ENCODE measurements at places on chromosomes 12 and 14. TPM values are rescaled to one million over a fixed set of nuclear protein-coding genes. Genes with fewer than 3 reads are reported as not detected.

Gene GUCY2C
- total RNA-seq: 0.12 TPM

Gene LGALS3
- 274 TPM for total RNA-seq

Gene TSHR
- total RNA-seq: 0.87 TPM

Gene FICD
- 10.0 TPM for total RNA-seq

Gene ACRBP
- total RNA-seq: 241 TPM

Gene SNX6
- 123 TPM for total RNA-seq

Gene CLEC14A
- total RNA-seq: 7.9 TPM

Gene CLEC1B
- total RNA-seq: 0.63 TPM

GRCh38 chr14:61841145-61841544, 78.9 kb downstream of the SNAPC1 start:
- no peak for DNase-seq

- no peak for DNase-seq
These were observed 866 bp downstream of the KRT79 start for GRCh38 chr12:52832985-52833905.

DNA sequence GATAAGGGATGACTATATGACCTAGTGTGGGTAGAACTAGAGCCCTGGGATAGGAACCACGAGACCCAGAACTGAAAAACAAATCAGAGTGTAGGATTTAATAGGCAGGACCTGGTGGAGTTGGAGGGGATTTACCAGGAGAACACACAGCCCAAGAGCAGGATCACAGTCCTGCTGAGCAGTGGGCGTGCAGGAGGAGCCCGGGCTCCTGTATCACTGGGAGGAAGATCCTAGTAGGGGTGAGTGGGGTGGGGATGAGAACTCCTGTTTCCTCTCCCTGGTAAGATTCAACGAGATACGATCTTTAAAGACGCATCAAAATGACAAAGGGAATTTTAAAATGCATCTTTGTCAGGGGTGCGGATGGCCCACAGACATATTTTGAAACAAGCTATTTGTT, 220.1 kb downstream of the GALC start:
- DNase-seq: no peak

DNA sequence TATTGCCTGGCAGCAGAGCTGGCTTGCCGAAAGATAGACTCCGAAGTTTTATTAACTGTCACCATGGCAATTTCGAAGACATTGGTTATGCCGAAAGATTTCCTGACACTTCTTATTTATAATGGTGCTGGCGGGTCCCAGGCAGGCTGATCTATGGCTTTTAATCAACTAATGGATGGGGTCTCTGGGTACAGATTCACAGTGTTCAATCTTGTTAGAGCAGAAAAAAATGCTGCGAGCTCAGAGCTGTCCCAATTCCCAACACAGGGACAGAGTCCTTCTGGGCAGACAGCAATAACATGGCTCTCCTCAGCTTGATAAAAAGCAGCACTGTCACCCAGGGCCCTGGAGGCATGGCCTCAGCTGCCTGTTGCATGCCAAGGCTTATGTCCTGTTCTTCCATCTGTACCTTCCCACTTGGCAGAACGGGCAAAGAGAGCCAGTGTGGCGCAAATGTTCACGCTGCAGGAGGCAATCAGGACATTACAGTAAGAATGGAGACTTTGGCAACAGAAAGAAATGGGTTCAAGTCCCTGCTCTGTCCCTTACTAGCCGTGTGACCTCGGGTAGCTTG, 228.2 kb upstream of the PWP1 start:
- DNase-seq: no peak

DNA sequence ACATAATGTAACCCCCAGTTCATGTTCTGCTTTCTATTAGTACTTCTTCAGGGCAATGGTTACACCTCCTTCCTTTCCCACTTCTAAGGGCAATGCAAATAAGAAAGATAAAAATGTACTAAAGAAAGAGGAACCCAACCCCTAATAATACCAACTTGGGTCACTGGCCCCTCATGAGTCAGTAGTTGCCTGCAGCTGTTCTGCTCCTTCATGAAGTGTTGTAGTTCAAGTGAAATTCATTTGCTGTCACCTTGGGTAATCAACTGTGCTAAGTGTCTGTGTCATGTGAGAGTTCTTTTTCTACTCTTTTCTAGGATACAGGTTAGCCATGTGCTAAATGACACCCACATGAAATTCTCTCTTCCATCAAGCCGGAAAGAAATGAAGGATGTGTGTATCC, 91.8 kb downstream of the PLXNC1 start:
- no peak for DNase-seq
